ENCODE measurements at places on chromosomes 1 and 21.
A peak's percentile ranks its signal among the peaks of the same experiment; 100 is the strongest.

GRCh38 chr1:185338719-185339622, 21.9 kb upstream of the IVNS1ABP start:
- DNase-seq, result no peak

- peak; percentile 10 for DNase-seq
These were observed 26.0 kb downstream of the VAMP4 start for GRCh38 chr1:171715813-171716251.

DNA sequence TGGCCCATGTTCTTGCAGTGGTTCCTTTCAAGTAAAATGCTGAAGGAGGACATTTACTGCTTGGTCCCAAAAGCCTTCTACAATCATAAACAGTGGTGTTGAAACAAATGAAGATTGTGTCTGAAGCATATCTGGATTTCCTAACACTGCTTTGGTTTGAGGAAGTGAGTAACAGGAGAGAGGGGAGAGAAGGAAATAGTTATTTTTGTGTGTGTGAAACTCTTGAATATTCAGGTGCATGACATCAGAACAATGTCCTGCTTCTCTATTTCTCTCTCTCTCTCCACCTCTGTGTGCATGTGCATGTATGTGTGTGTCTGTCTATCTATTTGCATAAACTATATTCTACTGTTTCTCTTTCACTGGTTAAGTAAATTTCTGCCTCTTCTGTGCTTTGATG, 61.4 kb upstream of the TNFSF18 start:
- no peak for DNase-seq

GRCh38 chr1:51073456-51073855, 28.6 kb upstream of the C1orf185 start:
- no peak for DNase-seq

DNA sequence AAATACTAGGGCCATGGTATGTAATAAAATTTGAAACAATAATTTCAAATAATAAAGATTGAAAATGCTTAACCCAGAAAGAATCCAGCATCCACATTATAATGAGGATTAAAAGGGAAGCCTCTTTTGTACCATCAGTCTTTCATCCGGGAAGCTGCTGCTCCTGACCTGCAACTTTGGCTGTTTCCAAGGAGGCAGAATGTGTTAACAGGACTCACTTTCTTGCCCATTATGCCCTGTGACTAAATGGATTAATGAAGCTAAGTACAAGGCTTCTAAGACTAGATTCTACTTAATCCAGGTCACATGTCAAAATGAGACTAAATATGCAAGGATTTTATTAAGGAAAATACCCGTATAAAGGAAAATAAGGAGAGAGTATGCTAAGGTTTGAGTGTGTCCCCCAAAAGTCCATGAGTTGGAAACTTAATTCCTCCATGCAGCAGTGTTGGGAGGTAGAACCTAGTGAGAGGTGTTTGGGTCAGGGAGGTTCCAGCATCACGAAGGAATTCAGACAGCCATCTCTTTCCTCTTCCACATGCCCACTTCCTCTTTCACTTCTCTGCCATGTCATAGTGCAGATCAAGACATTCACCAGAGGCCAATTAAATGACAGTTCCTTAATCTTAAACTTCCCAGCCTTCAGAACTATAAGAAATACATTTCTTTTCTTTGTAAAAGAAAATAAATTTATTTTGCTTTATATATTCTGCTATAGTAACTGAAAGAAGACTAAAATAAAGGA, 27.7 kb downstream of the FMO2 start:
- DNase-seq, result no peak

DNA sequence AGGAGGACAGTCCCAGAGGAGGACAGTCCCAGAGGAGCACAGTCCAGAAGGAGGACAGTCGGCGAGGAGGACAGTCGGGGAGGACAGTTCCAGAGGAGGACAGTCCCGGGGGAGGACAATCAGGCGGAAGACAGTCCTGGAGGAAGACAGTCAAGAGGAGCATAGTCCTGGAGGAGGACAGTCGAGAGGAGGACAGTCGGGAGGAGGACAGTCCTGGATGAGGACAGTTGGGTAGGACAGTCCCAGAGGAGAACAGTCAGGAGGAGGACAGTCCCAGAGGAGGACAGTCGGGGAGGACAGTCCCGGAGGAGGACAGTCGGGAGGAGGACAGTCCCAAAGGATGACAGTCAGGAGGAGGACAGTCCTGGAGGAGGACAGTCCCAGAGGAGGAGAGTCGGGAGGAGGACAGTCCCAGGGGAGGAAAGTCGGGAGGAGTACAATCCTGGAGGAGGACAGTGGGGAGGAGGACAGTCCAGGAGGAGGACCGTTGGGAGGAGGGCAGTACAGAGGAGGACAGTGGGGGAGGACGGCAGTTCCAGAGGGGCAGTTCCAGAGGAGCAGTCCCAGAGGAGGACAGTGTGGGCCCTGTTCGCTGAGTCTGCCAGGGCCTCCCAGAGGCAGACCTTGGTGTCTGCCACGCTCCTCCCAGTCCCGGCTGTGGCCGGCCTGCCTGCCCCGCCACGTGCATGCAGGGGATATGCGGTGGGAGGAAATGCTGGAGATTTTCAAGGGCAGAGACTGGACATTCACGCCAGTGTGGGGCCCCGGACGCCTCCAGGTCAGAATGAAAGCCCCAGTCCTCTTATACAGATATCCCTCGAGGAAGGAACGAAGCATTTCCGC, 183.8 kb upstream of the ARHGEF16 start:
- no peak for DNase-seq
